ENCODE measurements at places on chromosomes 13 and 19.

DNA sequence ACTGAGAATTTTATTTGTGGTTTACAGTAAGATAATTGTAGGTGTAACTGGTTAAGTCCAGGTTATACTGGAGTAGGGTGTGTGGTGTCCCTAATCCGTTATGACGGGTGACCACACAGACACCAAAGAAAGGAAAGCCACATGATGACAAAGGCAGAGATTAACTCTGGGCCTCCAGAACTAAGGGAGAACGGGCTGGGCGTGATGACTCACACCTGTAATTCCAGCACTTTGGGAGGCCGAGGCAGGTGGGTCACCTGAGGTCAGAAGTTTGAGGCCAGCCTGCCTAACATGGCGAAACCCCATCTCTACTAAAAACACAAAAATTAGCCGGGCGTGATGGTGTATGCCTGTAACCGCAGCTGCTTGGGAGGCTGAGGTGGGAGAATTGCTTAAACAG, 10.2 kb upstream of the FUT2 start:
- no peak for DNase-seq

- no peak for DNase-seq
Observed at GRCh38 chr19:46860846-46861690, at the start of gene ARHGAP35. Gene ARHGAP35, plus strand, starts transcription at chr19:46860997. Its CDS starts 57,679 bp downstream, at chr19:46918676.

DNA sequence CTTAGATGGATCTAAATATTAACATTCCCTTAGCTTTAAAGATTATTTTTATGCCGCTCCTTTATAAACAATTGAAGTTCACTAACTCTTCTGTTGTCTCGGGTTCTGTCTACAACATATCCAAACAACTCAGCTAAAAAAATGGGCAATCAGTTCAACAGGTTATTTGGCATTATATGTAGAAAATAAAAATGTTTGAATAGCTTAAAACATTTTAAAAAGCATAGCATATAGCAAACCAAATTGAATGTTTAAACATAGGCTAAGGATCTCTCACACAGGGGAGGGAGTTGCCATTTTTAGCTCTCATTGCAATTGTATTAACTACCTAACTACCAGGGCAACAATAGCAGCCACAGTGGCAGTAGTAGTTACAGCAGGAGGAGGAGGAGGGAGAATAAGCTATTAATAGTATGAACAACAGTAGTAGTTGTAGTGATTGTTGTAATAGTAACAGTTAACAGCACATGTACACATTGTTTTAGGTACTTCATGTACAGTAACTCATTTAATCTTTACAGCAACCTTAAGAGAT, 404.2 kb downstream of the KCNRG start:
- no peak for DNase-seq

DNA sequence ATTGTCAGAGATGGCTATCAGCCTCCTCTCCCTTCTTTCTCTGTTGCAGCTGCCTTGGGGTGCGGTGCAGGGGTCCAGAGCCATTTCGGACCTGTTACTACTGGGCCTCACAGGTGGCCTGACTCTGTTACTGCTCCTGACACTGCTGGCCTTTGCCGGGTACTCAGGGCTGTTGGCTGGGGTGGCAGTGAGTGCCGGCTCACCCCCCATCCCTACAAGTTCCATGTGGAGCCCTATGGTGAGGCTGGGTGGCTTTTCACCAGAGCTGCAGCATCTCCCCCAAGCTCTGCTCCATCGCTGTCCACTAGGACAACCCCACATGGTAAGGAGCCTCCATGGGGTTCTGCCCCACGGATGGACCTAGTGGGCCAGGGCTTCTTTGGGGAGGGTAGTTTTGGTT, 13.7 kb upstream of the ZNF492 start:
- no peak for DNase-seq

DNA sequence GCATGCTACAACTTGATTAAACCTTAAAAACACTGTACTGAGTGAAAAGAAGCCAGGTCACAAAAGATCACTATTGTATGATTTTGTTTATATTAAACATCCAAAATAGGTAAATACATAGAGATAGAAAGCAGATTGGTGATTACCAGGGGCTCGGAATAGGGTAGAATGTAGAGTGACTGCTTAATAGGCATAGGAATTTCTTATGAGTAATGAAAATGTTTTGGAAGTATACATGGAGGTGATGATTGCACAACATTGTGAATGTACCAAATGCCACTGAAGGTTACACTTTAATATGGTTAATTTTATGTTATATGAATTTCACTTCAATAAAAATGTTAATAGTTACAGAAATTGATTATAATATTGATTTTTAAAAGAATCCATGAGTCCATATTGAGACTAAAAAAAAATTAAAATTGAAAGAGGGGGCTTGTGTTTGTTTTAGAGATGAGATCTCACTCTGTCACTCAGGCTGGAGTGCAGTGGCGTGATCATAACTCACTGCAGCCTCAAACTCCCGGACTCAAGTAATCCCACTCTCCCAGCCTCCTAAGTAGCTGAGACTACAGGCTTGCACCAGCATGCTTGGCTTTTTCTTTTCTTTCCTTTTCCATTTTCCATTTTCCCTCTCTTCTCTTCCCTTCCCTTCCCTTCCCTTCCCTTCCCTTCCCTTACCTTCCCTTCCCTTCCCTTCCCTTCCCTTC, 85.1 kb downstream of the FNDC3A start:
- no peak for DNase-seq

GRCh38 chr13:49524740-49525501, 29.2 kb downstream of the PHF11 start:
- no peak for DNase-seq

All from right renal pelvis (tissue), 4 donors.